ENCODE measurements at places on chromosomes 4 and X.

DNA sequence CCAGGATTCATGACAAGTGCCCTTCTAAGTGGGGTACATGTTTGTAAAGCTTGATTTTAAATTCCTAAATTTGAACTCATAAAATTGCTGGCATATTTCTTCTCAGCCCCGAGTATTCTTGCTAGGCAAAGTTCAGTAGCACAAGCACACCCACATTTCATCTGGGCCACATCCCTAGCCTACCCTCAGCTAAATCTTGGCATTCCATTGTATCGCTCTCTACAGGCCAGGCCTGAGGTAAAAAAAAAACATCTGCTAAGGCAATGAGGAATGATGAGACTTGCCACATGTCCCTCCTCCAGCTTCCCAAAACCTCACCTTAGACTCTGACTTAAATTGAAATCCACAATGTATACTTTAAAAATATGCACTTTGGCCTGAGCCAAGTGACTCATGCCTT lies 51.4 kb upstream of the VCX3B start:
- no peak for DNase-seq

- no peak for DNase-seq
These were observed 70.0 kb downstream of the UCHL1 start for GRCh38 chr4:41326776-41327175.

DNA sequence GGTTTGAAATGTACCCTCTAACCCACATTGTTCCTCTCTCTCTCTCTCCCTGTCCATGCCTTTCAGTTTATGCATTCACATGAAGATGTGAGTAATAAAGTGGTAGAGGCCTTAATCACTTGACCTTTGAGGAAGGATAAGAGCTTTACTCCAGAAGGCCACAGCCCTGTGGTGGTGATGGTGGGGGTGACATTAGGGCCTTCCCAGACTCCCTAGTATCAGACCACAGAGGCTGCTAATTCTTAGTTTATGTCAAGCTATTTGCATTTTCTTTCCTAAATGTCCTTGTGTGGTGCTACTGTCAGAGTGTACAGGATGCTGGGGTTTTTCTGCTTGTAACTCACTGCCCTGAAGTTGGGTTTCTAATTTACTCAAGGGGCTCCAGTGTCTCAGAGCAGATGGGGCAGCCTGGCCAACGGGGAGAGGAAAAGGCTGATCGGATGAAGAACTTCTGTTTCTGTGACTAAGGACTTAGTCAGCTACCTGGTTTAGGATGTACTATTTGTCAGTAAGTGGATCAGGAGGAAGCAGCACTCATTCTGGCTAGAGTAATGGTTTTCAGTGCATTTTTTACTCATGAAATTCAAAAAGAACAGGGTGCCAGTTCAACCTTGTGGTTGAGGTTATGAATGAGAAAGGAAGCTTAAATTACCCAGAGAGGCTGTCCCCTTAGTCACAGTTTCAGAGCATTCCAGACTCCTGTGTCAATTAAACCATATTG lies 509.6 kb upstream of the DIPK2B start:
- no peak for DNase-seq

GRCh38 chrX:68721991-68722860 lies 74.8 kb downstream of the STARD8 start:
- no peak for DNase-seq

DNA sequence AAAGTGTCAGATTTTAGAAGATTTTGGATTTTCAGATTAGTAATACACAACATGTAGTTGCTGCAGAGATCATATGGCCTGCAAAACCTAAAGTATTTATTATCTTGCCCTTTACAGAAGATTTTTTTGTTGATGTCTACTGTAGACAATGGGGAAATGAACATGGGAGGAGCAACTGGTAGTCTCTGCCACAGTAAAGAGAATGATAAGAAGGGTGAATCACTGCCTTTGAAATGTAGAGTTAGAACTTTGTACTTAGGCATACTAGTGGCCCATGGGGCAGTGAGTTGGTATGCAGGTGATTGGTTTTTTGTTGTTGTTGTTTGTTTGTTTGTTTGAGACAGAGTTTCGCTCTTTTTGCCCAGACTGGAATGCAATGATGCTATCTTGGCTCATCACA lies 50.1 kb downstream of the GAB1 start:
- no peak for DNase-seq

- DNase-seq = no peak
These were observed 136.7 kb downstream of the GPR143 start for GRCh38 chrX:9628779-9629493.

GRCh38 chr4:2116687-2117400 lies 57.7 kb downstream of the NAT8L start:
- no peak for DNase-seq

DNA sequence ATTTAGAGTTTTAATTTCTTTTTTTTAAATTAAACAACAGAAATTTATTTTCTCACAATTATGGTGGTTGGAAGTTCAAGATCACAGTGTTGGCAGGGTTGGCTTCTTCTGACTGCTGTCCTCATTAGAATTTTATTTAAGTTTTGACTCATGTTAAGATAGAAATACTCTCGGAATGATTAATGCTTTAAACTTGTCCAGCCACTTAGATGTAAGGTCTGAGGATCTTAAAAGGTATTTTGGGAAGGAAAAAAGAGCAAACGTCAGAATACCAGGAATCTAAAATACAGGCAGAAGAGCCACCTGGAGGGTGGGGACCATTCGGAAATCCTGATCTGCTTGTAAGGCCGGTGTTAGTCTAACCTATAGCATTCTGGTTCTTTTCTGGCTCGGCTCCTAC lies 423.0 kb upstream of the MAGEB2 start:
- DNase-seq = no peak

- DNase-seq = no peak
These were observed 500.1 kb upstream of the FAM47C start for GRCh38 chrX:36508042-36508441.

DNA sequence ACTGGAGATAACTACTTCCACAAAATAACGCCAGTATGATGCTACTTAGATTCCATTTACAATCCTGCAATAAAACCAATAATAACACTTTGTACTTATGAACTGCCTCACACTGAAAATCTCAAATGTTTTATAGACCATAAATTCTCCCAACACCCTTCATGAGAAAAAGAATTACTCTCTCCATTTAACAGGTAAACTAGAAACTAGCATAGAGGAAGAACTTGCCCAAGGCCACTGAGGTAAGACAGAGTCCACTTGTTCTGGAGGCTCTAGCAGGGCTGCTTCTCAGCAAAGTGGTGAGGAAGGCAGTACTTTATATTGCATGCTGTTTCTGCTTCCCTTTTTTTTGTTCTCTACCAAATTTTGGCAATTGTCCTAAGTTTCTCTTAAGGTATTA lies 11.5 kb upstream of the BMP3 start:
- DNase-seq = no peak

DNA sequence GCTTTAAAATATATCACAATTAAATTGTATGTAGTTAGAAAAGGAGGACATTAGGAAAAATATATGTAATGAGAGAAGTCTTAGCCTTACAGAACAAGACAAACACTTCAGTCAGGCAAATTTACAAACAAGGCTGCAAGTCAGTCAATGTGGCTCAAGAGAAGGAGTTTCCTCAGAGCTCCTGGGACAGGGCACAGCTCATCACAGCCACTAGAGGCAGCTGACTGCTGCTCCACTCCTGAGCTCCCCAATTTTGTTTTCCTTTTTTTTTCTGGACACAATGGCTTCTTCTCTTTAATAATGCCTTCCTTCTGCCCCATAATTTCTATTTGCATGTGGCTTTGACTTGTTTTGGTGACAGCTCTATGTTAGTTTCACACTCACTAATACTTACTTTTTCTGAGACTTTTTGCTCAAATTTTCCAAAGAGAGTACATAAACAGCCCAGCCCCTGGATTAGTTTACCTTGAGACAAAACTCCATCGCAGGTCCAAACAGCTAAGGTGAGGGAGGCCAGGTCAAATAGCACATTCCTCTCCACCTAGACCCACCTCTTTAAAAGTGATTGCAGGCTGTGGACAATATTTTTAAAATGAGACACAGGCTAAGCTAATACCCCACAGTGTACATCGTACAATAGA lies 850.4 kb upstream of the FRG1 start:
- DNase-seq = no peak

DNA sequence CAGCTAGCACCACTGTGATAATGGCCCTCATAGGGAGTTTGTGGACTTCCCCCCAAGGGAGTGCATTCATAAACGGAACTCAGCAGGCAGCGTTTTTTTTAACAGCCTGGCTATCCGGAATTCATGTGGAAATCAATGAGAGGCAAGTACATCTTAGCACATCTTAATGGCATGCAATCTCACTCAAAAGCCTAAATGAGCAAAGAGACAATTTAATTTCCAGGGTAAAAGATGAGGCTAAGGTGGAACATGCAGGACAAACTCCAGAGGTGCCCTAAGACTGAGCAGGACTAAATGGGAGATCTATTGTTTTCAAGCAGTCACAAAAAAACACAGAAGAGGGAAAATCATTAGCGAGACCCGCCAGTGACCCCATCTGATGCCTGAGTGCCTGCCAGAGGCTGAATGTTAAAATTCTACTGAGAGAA lies 243.5 kb upstream of the KCNIP4 start:
- DNase-seq = no peak

- DNase-seq = no peak
These were observed 173.6 kb downstream of the CBR4 start for GRCh38 chr4:168836490-168836889.

GRCh38 chr4:55588160-55588559 lies 3.9 kb downstream of the PDCL2 start:
- DNase-seq = no peak

GRCh38 chr4:100070868-100071267 lies 119.4 kb downstream of the DDIT4L start:
- DNase-seq = no peak

DNA sequence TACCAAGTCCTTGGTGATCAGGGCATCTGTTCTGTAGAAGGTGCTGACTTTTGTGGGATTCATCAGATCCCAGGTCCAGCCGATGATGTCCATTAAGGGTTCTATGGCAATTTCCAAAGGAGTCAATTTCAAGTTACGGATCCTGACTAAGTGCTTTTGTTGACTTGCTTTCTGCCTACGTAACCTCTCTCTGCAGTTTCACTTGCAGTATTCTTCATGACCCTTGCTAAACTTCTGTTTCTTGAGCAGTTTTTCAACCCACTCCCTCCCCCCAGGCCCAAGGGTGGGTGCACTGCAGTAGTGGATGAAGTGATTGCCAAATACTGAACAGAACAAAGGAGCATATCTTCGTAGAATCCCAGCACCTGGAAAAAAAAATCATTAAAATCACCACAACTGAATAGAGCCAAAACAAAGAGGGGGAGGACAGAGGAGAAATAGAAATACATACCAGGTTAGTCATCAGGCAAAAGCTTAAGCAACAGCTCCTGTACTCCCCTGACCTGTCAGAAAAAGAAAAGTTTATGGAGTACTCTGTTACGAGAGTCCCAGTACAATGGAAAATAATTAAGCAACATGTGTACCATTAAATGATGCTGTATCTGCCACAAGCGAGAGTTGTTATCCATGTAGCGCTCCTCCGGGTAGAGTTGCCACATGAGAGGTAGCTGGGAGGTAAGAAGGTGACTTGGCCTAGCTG lies 5.8 kb downstream of the CMC4 start:
- no peak for DNase-seq

GRCh38 chr4:8912506-8912905 lies 40.9 kb upstream of the HMX1 start:
- no peak for DNase-seq

- DNase-seq = no peak
These were observed at the start of gene RBM47 for GRCh38 chr4:40629401-40630334. TSS of gene RBM47 (minus strand) at chr4:40629864. CDS start at chr4:40438893, 190,971 bp downstream.

GRCh38 chr4:37627263-37627662 lies 58.9 kb downstream of the RELL1 start:
- no peak for DNase-seq
